Right forelimb (tissue), 1 donor: ENCODE measurements at places on chromosomes 1 and 21.

DNA sequence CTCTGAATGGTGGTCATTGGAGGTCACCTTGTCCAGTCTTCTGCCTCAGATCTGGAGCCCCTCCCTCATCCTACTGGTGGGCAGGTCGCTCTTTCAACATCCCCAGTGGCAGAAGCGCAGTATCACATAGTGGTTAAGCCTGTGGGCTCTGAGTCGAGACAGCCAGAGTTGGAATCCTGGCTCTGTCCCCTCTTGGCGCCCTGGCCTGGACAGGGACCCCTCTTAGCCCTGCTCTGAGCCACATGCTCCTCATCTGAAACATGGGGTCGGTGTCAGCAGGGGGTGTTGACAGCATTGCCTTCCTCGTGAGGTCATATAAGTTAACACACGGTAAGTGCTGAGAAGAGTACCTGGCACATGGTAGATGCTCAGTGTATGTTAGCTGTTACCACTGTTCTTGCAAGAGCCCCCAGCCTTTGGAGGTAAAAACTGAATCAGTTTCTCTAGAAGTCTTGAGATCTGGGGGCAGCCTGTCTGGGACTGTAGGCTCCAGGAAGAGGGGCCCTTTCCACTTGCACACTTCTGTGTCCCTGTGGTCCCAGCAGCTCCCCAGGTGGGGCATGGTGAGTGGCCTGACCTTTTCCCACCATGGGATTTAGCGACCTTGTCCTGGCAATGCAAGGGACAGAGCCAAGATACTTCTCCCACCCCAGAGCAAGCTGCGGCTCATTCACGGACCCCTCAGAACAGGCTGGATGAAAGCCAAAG, 6.4 kb downstream of the ZC3H12A start:
- no peak for DNase-seq

DNA sequence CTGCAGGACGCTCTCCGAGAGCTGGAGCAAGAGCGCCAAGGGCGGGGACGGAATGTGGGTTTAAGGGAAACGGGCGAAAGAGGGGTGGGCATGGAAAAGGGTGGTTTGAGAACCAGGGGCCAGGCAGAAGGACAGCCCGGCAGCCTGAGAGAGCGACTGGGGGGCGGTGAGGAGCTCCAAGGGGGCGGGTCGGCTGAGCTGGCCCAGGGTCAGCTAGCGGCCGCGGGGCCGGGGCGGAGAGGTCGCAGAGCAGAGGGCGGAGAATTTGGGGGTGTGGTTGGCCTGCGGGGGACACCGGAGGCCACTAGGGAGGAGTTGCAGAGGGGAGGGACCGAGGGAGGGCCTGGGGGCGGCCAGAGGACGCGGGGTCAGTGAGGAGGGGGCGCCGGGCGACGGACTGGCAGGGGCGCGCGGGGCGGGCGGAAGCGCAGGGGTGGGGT, 54.7 kb downstream of the NDUFS5 start:
- peak; percentile 75 for DNase-seq

- DNase-seq, result no peak
Observed at GRCh38 chr21:16605597-16605996, 875.8 kb downstream of the USP25 start.

DNA sequence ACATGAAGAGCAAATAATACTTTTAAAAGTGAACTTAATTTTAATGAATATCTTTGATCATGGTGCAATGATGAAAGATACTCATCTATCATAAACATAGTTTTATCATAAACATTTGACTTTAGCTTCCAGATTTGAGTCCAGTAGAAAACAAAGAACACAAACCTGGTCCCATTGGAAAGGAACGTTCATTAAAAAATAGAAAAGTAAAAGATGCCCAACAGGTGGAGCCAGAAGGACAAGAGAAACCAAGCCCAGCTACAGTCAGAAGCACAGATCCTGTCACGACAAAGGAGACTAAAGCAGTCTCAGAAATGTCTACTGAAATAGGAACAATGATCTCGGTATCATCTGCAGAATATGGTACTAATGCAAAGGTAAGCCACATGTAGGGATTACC, 55.6 kb upstream of the MYOCOS start:
- no peak for DNase-seq

DNA sequence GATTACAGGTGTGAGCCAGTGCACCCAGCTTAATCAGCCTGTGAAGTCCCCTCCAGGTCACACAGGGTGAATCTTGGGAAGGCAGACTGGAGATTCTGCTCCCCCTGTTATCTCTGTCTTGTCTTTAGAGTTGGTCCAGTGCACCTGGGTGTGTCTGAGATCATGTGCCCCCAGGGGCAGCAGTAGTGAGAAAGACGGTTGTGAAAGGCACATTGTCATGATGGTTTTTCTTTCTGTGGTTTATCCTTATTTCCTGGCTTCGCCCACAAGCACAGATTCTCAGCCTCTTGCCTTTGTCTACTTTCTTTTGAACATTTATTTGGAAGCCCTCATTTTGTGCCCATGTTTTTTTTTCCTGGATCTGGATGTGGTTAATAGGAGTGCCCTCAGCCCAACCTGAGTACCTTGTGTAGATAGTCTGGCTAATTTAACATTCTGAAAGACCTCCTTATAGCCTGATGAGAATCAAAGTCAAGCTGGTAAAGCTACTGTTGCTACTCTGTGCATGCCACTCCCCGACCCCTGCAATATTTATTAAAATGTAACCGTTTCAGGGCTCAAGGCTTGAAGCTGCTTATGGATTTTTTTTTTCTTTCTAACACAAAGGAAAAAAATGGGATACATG, 23.7 kb downstream of the UCK2 start:
- no peak for DNase-seq

- peak; percentile 78 for DNase-seq
Observed at GRCh38 chr1:204507317-204508105, 8.7 kb upstream of the MDM4 start.

DNA sequence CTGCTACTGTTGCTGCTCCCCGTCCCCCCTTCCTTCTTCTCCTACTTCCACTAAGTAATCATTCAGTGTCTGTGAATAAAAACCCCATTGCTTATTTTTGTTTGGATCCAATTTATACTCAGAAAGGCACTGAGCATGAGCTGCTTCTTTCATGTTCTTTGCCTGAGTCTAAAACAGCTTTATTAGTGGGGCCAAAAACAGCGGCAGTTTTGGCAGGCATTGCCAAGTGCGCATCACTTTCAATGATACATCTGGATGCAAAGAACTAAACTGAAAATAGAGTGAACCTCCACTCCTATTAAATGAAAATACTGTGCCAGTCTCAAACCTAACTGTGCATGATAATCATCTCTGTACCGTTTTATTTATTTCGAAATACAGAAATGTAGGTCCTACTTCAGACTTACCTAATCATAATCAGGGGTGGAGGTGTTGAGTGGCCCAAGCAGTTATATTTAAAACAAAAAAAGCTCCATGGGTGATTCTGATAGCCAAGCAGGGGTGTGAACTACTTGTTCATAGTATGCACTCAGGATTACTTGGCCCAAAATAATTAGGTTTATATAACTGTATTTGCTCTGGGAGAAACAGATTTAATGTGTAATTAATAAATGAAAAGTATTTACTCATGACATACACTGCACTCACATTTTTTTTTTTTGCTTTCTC, 48.4 kb downstream of the NEK7 start:
- no peak for DNase-seq

DNA sequence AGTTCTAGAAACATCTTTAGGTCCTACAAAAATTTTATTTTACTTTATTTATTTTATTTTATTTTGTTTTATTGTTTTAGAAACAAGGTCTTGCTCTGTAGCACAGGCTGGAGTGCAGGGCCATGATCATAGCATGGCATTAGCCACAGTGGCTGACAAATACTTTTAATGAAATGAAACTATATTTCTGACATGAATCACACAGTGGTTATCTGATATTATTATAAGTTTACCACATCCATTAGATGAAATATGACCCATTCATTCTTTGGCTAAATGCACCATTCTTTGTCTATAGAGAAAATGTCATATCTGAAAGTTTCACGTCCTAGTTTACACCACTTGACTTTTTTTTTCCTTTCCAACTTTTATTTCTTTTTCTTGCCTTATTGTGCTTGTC, 613.4 kb upstream of the ADAMTS5 start:
- no peak for DNase-seq

- DNase-seq, result no peak
Observed at GRCh38 chr21:42460391-42461184, 35.4 kb downstream of the RSPH1 start.

GRCh38 chr1:62222321-62222720, 27.7 kb downstream of the L1TD1 start:
- DNase-seq, result no peak

GRCh38 chr1:121525355-121525754, 340.6 kb downstream of the SRGAP2C start:
- DNase-seq, result no peak

- DNase-seq, result peak; percentile 96
Observed at GRCh38 chr1:165376041-165376810, 19.7 kb upstream of the LMX1A start.

DNA sequence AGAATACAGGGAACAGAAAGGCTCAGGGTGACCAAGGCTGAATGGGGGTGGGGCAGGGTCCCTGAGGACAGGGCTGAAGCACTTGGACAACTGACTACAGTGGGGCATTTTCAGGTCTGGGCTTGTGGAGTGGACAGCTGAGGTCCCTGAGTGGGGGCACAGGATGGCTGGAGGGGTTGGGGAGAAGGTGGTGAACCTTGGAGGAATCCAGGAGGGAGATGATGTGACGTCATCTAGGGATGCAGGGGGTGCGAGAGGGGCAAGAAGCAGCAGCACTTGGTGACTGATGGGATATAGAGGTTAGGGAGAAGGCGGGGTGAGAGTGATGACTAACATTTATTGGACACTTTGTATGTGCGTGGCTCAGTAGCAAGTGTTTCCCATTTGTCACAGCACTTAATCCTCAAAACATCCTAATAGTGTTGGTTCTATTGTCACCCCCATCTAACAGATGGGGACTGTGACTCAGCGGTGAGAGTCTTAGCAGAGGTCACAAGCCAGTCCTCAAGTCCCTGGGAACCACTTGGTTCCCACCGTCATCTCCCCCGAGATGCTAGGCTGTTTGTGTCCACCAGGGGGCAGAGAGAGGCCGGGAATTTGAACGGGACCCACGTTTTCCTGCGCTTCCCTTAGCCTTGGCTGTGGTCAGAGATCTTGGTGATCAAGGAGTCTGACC, 27.9 kb upstream of the BMP8B start:
- DNase-seq, result peak; percentile 76

- DNase-seq, result no peak
Observed at GRCh38 chr1:172252321-172252720, 168.2 kb upstream of the C1orf105 start.

DNA sequence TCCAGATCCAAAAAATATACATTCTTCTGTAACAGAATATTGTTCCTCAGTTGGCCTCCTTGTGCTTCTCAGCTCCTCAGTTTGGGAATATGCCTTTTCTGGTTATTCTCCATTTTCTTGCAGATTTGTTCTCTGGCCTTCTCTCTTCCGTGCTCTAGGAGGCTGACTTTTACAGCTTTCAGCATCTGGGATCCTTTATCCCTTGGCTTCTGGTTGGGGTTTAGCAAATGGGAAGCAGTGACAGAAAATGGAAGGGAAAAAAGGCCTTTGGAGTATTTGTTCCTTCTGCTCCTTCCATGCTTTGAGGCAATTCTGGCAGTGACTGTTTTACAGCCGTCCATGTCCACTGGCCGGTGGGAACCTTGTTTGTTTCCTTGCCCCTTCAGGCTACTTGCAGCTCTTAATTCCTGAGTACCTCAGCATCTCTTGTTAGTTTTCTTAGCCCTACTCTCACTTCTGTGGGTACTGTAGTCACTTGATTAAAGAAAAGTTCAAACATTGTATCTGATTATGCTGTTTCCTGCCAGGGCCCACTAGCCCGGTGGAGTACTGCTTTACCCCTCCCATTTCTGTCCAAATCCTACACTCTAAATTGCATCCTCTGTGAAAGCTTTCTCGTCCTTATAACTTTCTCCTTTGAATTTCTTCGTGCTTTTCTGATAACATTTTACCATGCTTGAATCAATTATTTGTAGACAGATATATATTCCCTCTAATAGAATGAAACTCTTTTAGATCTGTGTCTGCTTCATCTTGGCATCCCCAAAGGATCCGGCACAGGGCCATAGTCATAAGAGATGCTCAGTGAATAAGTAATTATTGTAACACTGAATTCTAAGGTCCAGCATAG, 118.2 kb downstream of the OSBPL9 start:
- DNase-seq, result no peak

DNA sequence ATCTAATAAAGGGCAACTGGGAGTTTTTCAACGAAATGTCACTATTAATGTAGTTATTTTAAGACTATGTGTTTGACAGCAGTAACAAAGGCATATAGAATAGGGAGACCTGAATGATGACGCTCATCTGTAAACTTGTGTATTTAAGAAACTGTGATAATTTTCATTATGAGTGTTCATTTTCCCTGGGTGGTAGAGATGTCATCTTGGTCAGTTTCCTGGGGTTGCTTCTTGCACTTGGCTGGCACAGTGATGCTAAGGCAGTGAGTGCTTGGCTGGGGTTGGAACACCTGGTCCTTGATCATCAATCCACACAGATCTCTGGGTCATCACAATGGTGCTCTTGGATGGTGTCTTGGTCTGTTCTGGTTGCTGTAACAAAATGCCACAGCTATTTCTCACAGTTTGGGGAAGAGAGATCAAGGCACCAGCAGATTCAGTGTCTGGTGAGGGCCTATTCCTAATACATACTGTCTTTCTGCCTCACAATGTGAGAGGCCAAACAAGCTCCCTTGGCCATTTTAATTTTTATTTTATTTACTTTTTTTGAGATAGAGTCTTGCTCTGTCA, 7.9 kb upstream of the SMYD2 start:
- DNase-seq, result no peak

DNA sequence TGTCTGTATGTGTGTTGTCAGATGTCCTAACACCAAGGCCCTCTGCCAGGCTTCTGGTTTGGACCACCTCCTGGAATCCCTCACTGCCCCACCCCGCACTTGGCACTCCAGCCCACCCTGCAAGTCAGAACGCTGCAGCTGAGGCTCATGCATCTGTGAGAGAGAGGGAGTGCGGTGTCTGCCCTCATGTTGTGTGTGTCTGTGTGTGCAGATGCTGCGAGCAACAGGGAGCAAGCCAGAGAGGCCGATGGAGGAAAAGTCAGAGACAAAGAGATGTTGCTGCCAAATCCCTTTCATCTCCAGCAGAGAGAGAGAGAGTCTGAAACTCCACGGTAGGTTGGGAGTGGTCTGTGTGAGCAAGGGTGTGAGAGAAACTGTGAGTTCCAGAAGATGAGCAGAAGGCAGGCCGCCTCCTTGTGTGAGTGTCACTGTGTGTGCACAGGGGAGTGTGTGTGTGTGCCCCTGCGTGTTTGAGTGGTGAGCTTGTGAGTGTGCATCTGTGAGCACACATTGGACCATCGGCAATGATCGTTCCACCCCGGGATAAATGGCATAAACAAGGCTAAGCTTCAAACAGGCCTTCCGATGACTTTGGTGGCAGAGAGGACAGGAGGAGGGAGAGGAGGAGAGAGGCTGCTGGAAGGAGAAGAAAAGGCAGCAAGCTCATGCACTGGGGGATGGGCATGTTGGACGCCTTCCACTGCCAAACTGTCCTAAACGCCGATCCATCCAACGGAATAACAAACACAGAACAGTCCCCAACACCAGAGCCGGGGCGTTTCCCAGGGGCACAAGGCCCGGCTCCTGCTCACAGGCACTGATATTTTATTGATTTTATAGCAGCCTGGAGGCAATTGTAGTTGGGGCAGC, 99.2 kb upstream of the GRIK3 start:
- no peak for DNase-seq
